ENCODE measurements at places on chromosomes 3 and 15. TPM values are rescaled to one million over a fixed set of nuclear protein-coding genes. Genes with fewer than 3 reads are reported as not detected.

The TGM5 gene
- not detected for total RNA-seq

The CHST2 gene
- 3.7 TPM for total RNA-seq

The SCG5 gene
- total RNA-seq, result 0.39 TPM

The CRELD1 gene
- 33.5 TPM for total RNA-seq

The SLC38A3 gene
- under 0.01 TPM for total RNA-seq

The PIF1 gene
- 9.0 TPM for total RNA-seq

The ST3GAL6 gene
- 7.2 TPM for total RNA-seq

The CMTM7 gene
- 19.8 TPM for total RNA-seq

The CX3CR1 gene
- not detected for total RNA-seq

The CCDC33 gene
- not detected for total RNA-seq

The TF gene
- total RNA-seq, result 0.13 TPM

The DNAH1 gene
- 1.0 TPM for total RNA-seq

The ADGRG7 gene
- not detected for total RNA-seq

The EIF4E3 gene
- total RNA-seq, result 3.3 TPM

The MESP2 gene
- total RNA-seq, result not detected

The TBC1D2B gene
- total RNA-seq, result 41.1 TPM

- no peak for DNase-seq
Measured at GRCh38 chr15:96736384-96736783, 405.9 kb downstream of the NR2F2 start.

GRCh38 chr15:69660658-69661405, 208.2 kb downstream of the RPLP1 start:
- no peak for DNase-seq

- DNase-seq, result no peak
Measured at GRCh38 chr3:8166014-8166413, 335.6 kb upstream of the LMCD1 start.

- DNase-seq, result no peak
Measured at GRCh38 chr3:100438623-100438974, 37.3 kb downstream of the LNP1 start.

DNA sequence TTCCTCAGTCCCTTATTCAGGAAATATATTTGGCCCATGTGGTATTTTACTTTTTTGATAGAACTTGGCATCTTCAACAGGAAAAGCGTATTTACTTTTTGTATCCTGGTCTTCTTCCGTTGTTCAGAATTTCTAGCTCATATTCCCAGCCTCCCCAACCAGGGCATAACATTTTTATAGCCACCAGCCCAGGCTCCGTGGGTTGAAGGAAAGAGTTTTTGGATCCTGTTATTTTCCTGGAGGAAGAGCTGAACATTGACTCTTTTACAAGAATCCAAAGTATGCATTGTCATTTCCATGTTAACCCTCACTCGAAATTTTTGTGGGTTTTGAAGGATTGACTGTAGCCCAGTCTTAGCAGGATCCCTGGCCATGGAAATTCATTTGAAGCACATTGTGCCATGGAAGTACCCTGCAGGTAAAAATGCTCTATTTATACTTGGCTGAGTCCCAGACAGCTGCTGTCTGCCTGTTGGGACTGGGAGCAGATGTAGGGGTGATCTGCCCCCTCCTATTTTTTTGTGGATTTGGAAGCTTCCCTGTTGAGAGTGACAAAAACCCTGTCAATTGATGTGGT, 98.8 kb downstream of the AKAP13 start:
- peak; percentile 75 for DNase-seq

- no peak for DNase-seq
Measured at GRCh38 chr3:188010478-188010877, 143.5 kb upstream of the LPP start.

DNA sequence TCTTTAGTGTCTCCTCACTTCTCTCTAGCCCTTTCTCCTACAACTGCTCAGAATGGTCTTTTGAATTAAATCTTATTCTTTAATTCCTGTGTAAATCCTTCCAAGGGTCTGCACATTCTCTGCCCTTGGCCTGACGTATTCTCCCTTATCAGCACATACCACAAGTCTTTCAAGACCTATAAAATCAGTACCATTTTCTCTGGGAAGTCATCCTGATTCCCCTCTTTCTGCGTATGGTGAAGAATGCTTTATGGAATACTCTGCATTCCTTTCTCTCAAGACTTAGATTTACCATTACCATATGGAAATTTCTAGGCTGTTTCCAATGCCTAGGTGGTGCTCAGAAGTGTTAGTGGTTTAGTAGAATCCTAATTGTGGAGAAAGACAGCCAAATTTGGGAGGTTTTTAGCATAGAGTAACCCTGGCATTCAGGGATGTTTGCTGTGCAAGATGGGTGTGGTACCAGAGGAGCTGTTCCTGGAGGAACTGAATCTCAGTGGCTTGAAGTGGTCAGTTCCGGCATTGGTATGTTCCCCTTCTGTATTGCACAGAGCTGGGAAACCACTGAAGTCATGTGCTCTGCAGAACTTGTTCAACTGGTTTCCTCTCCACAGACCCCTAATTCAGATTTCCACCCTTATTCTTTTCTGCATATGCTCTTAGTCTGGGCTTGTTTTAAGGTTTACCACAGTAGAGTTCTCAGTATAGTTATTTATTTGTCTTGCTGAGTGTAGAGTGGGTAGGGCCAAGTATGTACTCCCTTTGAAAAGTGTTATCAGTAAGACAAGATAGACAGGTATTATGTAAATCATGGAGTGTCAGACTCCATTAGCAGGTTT, 24.5 kb downstream of the IQGAP1 start:
- no peak for DNase-seq

- no peak for DNase-seq
Measured at GRCh38 chr3:141212101-141212500, 19.5 kb upstream of the PXYLP1 start.

GRCh38 chr15:61687651-61688050, 372.6 kb downstream of the VPS13C start:
- no peak for DNase-seq

GRCh38 chr3:169965562-169966427, 812 bp upstream of the SEC62 start:
- no peak for DNase-seq

- DNase-seq, result no peak
Measured at GRCh38 chr15:61036136-61036535, 193.0 kb downstream of the RORA start.

DNA sequence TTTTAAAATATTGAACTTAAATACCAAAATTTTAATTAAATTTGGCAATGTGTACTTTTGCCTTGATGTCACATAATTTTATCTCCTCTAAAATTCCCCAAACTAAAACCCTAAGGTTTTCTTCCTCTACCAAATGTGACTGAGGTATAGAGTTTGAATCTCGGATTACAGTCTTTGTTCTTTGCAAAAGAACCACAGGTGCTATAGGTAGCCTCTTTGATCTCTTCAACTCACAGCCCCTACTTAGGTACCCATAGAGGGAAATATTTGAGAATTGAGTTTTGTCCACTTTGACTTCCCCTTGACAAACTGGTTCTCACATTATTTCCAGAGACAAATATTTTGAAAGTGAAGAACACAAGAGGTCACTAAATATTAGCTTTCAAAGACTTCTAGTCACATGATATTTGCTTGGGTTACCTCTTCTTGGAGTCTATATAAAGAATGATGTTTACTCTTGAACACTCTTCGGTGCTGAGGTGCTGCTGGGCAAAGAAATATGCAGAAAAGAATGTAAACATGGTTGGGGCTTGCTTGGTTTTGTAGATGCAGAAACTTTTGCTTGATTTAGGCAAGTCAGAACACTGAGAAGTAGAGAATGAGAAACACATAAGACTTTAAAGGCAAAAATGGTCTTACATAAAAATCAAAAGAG, 120.8 kb upstream of the MCTP2 start:
- DNase-seq, result no peak

DNA sequence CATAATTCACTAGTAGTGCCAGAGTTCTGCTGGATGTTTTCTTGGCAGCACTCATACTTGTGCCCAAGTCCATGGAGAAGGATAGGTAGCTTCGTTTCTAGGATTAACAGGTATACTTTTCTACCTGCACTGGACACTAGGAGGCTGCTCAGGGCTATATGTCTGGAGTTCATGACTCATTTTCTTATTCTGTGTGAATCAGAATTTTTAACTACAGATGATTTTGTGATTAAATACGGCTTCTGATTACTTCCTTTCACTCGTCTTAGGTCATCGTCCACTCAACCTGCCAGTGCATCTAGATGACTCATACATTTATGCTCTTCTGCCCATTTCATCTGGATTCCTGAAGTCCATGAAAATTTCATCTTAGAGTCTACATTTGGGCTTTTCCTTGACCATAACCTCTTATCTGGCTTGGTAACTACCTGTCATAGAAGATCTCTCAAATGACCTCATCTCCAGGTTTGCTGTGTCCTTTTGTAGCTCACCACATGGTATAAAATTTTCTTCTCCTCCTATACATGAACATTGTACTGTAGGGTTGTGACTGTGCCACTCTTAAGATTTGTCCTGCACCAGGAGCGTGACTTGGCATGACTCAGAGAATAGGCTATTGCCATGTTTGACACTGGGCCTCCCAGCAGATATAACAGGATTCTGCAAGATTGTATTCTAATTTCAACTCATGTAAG, 66.7 kb upstream of the GCSAM start:
- no peak for DNase-seq

DNA sequence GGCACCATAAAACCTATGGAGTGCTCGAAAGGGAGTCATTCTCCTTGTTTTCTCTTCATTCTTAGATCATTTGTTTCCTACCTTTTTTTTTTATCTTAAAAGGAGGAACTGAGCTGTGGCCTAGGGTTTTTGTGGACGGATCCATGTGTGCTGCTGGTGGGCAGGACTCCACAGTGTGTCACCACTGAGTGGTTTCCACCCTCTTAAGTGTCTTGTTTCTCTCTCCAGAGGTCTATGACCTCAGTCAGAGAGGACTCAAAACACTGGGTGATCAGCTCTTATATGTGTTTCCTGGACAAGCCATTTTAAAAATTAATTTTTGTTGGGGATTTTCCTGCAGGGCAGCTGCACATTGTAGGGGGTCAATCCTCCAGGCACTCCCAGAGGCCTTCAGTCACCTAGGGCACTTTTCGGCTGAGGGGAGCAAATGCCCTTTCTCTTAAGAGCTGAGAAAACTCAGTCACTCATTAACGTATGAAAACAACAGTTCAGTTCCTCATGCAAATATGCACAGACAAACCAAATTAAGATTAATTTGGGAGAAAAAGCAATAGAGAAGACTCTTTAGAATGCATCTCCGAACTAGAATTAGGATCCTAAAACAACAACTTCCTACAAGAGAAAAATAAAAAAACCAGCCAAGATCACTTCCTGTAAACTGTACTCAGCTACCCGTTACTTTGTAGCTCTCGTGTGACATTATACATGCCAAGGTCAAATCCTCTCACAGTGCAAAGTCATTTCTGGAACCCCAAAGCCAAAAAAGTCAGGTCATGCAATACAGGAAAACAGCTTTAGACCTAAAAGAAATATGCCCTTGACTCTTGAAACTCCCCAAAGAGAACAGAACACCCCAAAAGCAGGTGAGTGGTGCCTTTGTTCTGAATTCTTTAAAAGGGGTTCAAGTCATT, 27.6 kb upstream of the FAM3D start:
- DNase-seq, result no peak

DNA sequence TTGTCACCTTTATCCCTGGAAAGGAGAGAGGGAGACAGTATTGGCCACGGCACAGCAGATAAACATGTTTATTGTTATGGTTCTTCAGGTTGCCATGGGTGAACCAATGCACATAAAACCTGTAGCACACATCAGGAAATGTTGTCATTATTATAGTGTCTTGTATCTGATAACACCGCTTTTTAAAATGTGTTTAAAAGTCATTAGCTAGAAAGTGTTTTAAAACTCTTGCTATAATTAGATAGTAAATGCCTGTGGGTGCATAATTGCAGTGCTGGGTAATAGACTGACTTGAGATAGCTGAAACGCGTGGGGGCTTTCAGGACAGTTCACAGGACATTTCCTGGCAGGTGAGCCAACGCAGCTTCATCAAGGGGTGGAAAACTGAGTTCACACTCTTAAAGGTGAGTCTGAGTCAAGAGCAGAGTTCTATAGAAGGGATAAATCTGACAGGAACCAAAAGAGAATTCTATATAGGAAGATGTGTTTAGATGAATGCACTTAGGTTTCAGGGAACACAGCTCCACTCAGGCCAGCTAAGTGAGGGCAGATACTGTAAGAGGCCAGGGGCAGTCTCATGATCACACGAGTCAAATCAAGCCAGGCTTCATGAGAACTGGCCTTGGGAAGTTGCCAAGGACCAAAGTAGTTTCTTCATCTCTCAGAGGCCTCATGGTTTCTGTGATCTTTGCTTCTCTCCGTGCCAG, 35.6 kb upstream of the PPP4R2 start:
- peak; percentile 22 for DNase-seq

DNA sequence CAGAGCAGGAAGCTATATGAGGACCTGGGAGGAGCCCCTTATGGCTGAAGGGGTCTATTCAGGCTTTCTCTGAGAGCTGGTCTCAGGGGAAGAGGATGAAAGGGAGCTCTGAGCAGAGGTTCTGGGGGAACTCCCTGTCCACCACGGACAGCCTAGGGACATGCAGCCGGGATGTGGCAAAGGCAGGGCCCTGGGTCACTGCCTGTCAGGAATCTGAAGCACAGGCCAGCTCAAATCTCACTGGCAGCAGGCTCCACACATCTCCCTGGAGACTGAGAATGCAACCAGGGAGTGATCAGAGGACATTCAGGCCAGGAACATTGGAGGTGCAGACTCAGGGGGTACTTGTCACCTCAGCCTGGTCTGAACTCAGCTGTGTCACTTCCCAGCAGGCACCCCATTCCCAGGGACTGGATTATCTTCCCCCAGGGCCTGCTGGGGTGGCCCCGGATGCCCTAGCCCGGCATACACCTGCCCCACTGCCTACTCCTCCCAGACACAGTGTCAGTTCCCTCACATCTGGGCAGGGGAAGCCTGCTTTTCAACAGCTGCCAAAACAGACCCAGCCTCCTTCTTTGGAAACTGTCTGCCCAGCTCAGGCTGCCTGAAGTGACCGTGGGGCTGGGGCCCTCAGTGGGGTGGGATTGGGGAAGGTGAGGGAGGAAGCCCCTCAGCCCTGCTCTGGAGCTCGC, 18.3 kb upstream of the SEMA3F start:
- DNase-seq, result no peak

GRCh38 chr15:25795061-25795460, 68.1 kb downstream of the ATP10A start:
- DNase-seq, result no peak

DNA sequence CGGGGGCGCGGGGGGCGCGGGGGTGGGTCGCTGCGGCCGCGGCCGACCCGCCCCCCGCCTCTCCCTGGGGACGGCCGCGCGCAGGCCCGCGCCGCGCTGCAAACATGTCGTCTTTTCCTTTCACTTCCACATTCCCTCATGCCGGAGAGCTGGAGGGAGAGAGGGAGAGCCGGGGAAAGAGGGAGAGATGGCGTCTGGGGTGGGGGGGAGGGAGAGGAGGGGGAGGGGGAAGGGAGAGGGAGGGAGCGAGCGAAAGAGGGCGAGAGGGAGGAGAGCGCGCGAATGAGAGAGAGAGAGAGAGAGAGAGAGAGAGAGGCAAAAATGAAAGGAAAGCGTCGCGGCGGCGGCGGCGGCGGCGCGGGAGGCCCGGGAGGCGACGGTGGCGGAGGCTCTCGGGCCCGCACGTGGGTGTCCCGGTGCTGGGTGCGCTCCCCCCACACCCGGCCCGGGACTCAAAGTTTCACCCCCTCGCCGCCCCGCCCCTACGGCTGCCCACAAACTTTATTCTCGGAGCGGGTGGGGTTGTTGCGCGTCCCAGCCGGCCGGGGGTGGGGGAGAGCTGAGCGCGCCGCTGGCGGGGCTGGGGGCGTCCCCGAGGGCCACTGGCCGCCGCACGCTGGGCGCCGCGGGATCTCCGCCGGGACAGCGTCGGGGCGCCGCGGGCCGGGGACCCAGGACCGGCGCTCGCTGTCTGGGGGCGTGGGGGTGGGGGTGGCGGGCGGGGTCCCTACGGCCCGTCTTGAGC, 731 bp downstream of the ZNF710 start:
- DNase-seq, result peak; percentile 18

- DNase-seq, result peak; percentile 72
Measured at GRCh38 chr15:89206908-89207331, 14.5 kb downstream of the RLBP1 start.

GRCh38 chr15:45095661-45096060, 18.3 kb downstream of the DUOX2 start:
- DNase-seq, result no peak

Data from dermis microvascular lymphatic vessel endothelial cell (primary cell).